HFFc6 (cell line): ENCODE measurements at places on chromosomes 1 and 21.

DNA sequence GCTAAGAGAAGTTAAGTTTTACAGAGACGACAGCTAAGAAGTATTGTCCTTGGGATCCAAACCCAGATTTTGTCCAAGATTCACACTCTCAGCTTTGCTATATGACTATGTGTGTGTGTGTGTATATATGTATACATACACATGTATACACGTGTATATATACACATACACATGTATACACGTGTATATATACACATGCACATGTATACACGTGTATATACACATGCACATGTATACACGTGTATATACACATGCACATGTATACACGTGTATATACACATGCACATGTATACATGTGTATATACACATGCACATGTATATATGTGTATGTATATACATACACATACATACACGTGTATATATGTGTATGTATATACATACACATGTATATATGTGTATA lies 3.9 kb upstream of the CACHD1 start:
- no peak for DNase-seq

DNA sequence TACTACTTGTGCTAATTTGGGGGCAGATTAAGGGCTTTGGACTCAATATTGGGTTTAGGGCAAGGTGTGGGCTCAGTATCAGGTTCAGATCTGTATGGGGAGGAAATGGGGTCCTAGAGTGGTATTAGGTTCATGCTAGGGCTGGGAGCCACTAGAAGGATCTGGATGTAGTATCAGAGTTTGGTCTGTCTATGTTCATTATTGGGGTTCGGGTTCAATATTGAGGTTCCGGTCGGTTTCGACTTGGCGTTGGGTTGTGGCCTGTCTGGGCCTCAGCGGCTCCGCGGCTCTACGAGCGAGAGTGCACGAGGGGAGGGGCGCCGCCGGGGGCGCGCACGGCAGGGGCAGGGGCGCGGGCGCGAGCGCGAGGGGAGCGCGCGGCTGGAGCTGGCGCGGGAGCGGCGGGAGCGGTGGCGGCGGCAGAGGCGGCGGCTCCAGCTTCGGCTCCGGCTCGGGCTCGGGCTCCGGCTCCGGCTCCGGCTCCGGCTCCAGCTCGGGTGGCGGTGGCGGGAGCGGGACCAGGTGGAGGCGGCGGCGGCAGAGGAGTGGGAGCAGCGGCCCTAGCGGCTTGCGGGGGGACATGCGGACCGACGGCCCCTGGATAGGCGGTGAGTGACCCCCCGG lies at the start of gene PTPRF:
Gene PTPRF, plus strand, starts transcription at position 401 of the 624 bp plus-strand sequence. CDS start 14,193 bp downstream, outside the sequence.
- DNase-seq = peak; percentile 9

DNA sequence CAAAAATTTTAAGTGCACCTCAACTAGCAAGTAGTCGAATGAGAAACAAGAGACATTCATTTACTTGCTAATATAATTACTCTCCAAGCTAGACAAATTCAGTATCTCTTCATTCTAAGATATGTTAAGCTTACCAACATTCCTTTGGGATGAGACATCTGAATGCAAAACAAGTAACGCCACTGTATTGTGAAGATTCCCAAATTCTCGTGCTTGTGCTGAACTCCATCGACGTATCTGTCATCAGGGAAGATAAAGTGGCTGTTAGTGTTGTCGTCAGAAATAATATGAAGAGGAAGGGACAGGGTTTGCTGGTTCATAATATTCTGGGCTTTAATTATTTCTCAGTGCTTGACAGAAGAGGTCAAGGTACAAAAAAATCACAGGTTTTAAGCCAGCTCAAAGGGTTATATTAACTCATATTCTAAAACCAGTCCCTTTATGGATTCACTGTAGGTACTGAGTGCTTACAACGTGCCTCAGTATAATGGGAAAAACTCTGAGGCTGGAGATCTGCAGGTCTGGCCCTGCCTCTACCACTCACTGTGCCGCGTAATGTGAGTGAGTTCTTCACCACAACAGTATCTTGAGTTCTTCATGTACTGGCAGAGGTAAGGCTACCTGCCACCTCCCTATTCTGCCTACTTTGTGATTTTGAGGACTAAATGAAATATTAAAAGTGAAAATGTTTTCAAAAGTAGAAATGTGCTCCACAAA lies 42.0 kb downstream of the PCSK9 start:
- DNase-seq = peak; percentile 36

DNA sequence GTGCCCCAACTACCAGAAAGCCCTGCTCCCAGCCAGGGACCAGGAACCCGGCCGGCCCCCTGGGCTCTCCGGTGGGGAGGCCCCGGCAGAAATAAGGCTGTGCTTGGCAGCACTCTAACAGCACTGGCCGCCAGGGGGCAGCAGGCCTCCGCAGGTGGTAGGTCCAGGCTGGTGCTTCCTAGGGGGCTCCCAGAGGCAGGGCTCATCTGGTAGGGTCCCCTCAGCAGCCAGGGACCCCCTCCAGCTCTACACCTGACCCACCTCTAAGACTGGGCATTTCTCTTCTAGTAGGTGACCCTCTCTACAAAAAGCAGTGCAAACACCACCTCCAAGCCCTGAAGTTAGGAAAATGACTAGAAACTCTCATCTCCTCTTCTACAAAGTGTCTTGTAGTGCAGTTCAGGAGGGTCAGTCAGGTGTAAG lies 85.6 kb downstream of the STUM start:
- DNase-seq = peak; percentile 27
